ENCODE measurements at places on chromosomes 6 and 20. TPM values are rescaled to one million over a fixed set of nuclear protein-coding genes. Genes with fewer than 3 reads are reported as not detected.

GRCh38 chr6:158793432-158793831 is 25.7 kb downstream of the EZR start:
- DNase-seq, result no peak

The HNF4A gene
- 0.67 TPM for total RNA-seq

The SSTR4 gene
- not detected for total RNA-seq

DNA sequence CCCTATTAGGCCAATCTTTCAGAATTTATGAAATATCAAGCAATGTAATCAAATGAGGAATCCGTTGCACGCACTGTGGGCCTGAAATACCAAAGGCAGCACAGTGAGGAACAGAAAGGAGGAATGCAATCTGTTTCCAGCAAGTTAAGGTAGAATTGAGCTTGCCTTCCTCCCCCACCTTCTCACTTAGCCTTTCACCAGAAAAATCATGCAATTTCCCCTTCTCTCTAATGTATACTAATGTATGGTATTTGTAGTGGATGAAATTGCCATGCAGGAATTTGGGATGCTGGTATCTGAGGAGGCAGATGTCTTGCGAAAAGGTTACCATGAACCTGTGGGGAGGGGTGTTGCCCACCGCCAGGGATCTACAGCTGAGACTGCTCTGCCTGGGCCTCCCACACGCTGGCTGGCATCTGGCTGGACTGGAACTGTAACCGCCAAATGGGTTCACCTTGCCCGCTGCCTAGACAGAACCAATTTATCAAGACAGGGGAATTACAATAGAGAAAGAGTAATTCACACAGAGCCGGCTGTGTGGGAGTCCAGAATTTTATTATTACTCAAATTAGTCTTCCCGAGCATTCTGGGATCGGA is 222.4 kb upstream of the MYLIP start:
- no peak for DNase-seq

GRCh38 chr6:150409576-150410066 is 40.8 kb downstream of the IYD start:
- DNase-seq, result peak; percentile 87

The EYS gene
- 0.17 TPM for total RNA-seq

Measured in lung (tissue), 17 donors.